ENCODE measurements at places on chromosomes 16 and 17.

DNA sequence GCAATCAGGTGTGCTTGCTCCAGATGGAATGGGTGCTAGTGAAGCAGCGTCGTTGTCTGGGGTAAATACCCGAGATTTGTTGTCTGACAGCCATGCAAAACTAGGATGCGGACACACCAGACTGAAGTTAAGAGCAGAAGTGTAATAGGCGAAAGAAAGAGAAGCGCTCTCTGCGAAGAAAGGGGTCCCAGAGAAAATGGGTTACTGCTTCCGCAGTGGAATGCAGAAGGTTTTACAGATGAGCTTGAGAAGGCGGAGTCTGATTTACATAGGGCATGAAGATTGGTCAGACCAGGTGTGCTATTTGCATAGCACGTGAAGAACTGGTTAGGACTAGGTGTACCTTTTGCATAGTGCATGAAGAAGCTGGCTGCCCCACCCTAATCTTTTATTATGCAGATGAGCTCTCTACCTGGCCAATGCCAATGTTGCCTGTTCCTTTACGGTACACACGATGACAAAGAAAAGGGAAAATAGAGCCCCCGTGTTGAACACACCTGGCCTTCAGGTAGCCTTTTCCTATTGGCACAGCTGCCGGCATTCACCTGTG lies 32.0 kb upstream of the SNN start:
- DNase-seq = peak; percentile 41

DNA sequence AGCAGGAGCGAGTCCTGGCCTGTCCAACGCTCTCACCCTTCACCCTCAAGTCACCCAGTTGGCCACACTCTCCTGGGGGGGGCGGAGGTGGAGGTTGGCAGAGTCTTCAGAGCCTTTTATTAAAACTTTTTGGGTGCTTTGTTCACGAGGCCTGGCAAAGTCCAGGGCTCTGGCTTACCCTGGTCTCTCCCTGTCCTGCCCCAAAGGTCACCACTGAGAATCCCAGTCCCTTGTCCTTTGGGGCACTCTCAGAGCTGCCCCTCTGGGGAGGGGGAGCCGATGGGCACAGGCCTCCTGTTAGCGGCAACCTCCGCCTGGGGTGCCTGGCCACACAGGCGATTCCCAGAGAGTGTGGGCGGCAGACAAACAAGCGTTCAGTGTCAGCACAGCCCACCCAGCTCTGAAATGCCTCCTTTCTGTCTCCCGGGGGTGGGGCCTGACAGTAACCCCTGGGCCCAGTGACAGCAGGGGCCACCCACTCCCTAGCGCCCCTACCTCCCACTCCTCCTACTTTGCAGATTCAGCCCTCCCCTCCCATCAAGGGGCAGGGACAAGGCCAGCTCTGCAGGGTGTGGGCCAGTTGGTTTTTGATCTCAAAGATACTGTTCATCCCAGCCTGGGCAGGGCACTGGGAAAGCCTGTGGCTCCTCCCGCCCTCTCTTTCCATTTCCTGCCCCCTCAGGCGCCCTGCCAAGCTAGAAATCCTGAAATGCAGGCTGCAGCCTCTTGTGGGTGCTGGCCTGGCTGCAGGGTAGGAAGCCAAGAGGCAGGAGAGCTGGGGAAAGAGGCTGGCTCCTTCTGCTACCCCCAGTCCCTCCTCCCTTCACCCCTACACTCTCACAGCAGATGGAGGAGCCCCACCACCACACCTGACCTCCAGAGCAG lies 36.6 kb upstream of the EMP2 start:
- peak; percentile 68 for DNase-seq

GRCh38 chr16:28876973-28877654 lies 1.2 kb upstream of the ATP2A1 start:
- DNase-seq = peak; percentile 33

DNA sequence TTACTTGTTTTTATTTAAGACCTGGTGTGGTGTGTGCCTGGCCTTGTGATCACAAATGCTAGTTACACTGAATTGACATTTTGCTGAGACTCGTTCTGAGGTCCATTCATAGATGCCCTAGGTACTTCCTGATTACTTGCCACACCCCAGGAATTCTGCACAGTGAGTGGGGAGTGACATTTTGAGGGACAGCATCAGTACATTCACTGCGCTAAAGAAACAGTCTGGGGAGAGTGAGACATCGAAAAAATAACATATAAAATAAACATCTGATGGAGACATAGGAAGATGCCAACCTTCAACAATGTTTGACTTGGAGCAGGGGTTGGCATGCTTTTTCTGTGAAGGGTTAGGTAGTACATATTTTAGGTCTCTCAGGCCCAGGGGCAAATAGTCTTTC lies 30.4 kb downstream of the ABCC1 start:
- DNase-seq = no peak

GRCh38 chr16:79171931-79172705 lies 428.4 kb downstream of the MAF start:
- no peak for DNase-seq

DNA sequence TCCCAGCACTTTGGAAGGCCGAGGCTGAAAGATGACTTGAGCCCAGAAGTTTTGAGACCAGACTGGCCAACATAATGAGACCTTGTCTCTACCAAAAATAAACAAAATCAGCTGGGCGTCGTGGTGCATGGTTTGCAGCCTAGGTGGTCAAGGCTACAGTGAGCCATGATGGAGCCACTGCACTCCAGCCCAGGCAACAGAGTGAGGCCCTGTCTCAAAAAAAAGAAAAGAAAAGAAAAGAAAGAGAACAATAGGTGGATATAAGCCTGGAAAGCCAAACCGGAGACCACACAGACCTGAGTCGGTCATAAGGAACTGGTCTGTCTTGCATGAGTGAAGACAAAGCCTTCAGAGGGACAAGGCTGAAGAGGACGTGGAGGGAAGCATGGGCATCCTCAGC lies 14.4 kb downstream of the ATP6V0D1 start:
- no peak for DNase-seq

DNA sequence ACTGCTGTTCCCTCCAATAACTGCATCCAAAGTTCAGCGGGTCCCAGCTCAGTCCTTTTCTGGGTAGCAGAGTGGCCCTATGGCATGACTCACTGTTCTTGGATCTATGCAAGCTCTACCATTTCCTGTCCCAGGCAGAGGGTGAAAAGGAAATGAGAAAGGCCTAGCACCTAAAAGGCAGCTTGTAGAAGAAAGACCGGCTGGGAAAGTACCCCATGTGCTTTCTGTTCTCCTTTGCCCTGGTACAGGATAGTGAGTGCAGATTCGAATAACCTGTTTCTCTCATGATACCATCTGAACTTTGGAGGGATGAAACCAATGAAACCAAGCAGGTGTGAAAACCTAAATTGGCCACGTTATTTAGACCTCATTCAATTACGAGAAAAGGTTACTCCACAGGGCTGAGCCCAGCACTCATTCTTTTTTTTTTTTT lies 12.7 kb upstream of the HASPIN start:
- DNase-seq = no peak

DNA sequence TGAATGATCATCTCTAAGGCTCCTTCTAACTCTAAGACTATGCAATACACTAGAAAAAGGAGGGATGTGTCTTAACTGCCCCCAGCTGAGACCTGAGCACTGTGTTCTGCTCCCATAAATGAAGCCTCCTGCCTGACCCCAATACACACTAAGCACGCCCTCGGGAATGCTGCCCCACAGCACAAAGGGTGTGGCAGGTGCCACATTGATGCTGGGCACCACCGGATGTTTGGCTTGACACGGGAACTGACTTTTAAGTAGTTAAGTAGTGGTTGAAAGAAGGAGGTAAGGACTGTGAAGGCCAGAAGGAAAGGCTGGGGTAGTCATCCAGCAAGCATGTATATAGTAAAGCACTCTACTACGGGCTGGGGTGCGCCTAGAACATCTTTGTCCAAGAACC lies 4.0 kb downstream of the GSDMA start:
- no peak for DNase-seq

DNA sequence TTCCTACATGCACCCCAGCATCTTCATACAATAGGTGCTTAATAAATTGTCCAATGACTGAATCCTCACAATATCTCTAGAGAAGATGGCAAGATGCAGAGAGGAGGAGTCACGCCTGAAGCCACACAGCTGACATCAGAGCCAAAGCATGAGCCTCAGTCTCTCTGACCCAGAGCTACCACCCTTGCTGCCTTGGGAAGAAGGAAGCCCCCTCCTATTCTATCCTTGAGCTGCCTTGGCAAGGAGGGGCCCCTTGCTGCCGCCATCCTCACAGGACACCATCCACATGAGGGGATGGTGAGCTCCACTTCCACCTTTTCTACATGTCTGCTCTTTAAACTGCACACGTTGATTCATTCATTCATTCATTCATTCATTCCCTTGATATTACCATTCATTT lies 37.0 kb upstream of the C16orf78 start:
- no peak for DNase-seq

DNA sequence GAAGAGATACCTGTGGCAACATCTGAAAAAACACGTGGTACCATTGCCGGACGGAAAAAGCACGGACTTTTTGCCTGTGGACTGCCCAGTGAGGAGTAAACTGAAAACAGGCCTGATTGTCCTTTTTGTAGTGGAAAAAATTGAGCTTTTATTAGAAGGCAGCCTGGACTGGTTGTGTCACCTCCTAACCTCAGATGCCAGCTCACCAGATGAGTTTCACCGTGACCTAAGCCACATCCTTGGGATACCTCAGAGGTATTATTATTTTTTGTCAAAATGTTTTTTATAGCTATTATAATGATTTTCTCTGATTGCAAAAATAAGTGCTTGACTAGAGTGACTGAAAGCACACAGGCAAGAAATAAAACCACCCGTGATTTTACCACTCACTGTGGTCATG lies 34.9 kb downstream of the RNF213 start:
- no peak for DNase-seq

DNA sequence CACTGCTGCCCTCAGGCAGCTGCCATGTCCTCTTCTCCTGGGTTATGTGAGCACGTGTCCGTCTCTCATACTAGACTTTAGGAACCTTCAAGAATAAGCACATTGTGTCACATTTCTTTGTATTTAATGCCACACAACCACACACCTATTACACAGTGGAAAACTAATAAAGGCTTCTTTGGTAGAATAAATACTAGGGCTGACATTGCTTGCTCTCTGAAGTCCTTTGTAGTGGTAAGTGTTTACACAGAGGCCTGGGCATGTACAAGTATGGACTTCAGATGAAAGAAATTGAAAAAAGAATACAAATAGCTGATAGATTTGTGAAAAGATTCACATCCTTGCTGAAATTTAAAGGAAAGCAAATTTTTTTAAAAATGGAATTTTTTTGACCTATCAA lies 188.1 kb upstream of the CCL2 start:
- no peak for DNase-seq

DNA sequence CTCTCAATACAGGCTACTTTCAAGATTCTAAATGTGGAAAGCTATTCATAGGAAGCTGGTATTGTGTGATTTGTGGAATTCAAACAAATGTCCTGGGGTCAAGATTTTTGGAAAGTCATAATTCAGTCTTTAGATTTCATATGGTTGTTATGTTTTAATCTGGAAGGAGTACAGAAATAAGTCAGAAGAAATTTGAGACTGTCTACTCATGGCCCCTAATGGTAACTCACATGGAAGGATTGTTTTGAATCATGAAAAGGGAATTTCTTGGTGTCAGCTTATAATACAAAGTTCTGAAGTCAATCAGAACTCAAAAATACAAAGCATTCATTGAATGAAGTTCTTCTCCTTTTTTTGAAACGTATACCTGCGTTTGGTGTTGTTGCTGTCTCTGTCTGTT lies 3.1 kb downstream of the KCNJ2 start:
- DNase-seq = no peak

- no peak for DNase-seq
Measured at GRCh38 chr16:73252446-73252845, 204.5 kb upstream of the ZFHX3 start.

- no peak for DNase-seq
Measured at GRCh38 chr16:79297805-79298204, 302.7 kb downstream of the MAF start.

GRCh38 chr17:28295677-28296578 lies 23.1 kb upstream of the TMEM97 start:
- DNase-seq = no peak

- no peak for DNase-seq
Measured at GRCh38 chr17:10812674-10813073, 8.8 kb upstream of the TMEM238L start.

- no peak for DNase-seq
Measured at GRCh38 chr16:84683691-84684591, 15.9 kb upstream of the USP10 start.

DNA sequence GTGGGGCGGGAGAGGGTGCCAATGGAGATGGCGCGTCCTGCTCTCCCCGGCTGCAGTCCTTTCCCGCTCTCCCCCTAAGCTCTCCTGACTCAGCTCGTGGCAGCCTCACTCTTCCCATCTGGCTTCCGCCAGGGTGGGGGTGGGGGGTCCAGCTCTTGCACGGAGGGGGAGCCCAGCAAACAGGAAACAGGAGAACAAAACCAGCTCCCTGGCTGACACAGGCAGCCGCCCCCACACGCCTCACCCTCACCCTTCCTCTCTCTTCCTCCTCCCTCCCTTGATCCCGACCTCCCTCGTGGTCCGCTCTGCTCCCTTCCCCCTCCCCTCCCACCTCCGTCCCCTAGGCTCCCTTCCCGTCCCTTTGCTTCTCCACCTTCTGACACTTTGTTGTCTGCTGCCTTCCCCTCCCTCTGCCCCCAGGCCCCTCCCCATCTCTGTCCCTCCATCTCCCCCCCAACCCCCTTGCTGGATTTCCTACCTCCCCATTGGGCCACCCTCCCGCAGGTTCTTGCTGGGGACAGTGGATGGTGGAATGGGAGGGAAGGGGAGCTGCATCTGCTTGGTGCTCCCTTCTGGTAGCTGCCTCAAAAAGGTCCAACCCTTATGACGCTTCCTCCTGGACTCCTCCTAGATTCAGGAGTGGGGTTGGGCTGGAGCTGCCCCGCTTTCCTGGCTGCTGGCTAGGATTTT lies 23.7 kb downstream of the ARHGAP23 start:
- peak; percentile 79 for DNase-seq

- peak; percentile 9 for DNase-seq
Measured at GRCh38 chr17:63698381-63698885, 1.5 kb downstream of the LIMD2 start.

GRCh38 chr16:69927056-69927757 lies 23.9 kb upstream of the CLEC18A start:
- DNase-seq = peak; percentile 67

DNA sequence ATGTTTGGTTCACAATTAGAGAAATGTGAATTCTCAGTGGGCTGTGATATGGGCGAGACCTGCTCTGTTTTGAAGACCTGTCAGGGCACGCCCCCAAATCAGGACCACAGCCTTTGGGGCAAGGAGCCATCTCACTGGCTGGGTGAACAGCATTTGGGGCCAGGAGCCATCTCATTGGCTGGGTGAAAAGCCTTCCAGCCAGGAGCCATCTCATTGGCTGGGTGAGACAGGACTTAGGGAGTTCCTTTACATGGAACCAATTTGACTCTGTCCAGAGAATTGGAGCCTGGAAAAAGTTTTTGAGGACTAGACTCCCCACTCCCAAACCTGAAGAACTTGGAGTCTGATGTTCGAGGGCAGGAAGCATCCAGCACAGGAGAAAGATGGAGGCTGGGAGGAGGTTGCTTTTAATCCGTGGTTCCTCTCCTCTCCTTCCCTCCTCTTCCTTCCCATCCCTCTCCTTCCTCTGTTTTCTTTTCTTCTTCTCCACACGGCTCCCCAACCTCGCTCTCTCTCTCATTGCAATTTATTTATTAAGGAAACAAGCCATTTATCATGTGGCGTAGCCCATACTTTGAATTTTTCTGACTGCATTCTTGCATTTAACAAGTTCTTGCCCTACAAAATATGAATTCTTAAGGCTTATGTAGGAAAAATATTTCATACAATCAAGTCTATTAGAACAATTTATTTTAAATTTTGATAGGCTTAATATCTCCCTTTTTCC lies 19.7 kb downstream of the FOXL1 start:
- no peak for DNase-seq

All from eye (tissue), 1 donor.